ENCODE measurements at places on chromosomes 7 and 10.

- DNase-seq: no peak
Observed at GRCh38 chr7:92644406-92645113, 54.4 kb upstream of the FAM133B start.

GRCh38 chr10:33347211-33347610 lies 12.7 kb upstream of the NRP1 start:
- no peak for DNase-seq

DNA sequence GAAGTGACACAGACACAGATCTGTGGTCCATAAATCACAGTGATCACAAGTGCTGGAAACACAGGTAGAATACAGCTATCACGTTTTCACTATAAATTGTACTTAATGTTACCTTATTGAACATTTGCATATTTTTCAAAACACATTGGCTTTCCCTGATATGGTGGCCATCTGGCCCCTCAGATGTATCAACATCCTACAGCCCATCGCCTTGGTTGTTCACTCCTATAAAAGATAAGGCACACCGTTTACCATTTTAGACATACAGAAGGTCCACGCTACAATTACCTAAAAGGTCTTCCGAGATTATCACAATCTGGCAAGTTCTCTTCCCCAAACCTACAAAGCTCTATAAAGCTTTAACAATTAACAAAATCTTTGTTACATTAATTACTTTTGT lies 91.4 kb downstream of the SRPK2 start:
- DNase-seq: no peak

DNA sequence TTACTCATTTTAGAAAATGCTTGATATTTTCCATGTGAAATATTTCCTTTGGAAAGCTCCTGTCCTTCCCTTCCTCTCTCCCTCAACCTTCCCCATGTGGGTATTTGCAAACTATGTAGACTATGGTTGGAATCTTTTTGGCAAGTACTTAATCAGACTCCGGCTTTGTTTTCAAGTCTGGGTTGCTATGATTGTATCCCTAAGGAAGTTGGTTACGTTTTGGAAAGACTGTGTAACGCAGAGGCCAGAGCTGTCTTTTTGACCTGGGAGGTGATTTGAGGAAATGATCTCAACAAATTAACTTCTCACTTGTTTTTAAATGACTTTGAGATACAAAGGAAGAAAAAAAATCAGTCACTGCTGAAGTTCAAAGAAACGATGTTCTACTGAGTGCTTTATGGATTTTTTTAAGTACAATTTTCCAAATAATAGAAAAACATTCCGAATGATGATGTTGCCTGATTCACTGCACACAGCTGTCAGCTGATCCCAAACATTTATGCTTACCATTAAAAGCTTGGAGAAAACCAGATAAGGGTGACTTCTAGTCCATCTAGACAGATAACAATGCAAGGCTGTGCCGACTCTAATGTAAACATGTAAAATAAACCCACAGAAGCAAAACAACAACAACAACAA lies 145.5 kb upstream of the CELF2 start:
- peak; percentile 96 for DNase-seq

DNA sequence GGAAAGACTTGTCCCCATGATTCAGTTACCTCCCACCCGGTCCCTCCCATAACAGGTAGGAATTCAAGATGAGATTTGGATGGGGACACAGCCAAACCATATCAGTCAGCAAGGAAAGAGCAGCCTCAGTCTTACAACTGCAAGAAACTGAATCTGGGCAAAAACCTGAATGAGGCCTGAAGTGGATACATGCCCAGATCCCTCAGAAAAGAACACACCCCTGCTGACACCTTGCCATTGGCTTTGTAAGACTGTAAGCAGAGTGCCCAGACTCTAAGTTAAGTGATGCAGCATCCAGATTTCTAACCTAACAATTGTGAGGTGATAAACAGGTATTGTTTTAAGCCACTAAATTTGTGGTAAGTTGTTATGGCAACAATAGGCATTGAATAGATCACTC lies 670.8 kb downstream of the SORCS1 start:
- no peak for DNase-seq

GRCh38 chr7:70647801-70648498 lies 484.0 kb upstream of the GALNT17 start:
- no peak for DNase-seq

GRCh38 chr7:84664626-84665025 lies 470.0 kb upstream of the SEMA3A start:
- DNase-seq: no peak

- DNase-seq: no peak
Observed at GRCh38 chr7:159000859-159001435, 143.7 kb downstream of the VIPR2 start.

GRCh38 chr7:111833466-111833865 lies 271.2 kb upstream of the IMMP2L start:
- DNase-seq: no peak

Measured in BJ (cell line).